ENCODE measurements at places on chromosomes 3 and 15.

GRCh38 chr3:114216186-114216970 lies 21.0 kb downstream of the ZNF80 start:
- no peak for DNase-seq

- no peak for DNase-seq
These were observed 621 bp downstream of the RGMA start for GRCh38 chr15:93088200-93088980.

DNA sequence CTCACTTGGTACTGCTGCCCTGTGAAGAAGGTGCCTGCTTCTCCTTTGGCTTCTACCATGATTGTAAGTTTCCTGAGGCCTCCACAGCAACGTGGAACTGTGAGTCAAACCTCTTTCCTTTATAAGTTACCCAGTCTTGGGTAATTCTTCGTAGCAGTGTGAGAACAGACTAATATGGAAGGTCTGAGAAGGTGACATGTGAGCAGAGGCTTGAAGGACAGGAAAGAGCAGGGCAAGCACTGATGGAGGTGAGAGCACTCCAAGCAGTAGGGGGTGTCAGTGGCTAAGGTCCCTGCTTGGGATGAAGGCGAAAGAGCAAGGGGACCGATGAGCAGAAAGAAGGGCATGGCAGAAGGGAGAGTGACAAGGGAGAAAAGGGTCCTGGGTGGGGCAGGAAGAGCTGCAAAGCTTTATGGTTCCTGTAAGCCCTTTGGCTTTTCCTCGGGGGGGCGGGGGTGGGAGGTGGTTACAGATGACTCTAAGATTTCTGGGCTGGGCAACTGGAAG lies 3.5 kb downstream of the EIF4E3 start:
- DNase-seq: no peak

- no peak for DNase-seq
These were observed 166.7 kb downstream of the SLCO3A1 start for GRCh38 chr15:92020207-92020606.

- DNase-seq: no peak
These were observed 213.1 kb upstream of the NECTIN3 start for GRCh38 chr3:110858549-110858948.

- no peak for DNase-seq
These were observed 23.7 kb downstream of the PRR23E start for GRCh38 chr3:127216415-127217261.

GRCh38 chr3:8183627-8184026 lies 318.0 kb upstream of the LMCD1 start:
- DNase-seq: no peak
